Sciatic nerve (tissue), 2 donors: ENCODE measurements at places on chromosomes 1 and 21. TPM values are rescaled to one million over a fixed set of nuclear protein-coding genes. Genes with fewer than 3 reads are reported as not detected.

DNA sequence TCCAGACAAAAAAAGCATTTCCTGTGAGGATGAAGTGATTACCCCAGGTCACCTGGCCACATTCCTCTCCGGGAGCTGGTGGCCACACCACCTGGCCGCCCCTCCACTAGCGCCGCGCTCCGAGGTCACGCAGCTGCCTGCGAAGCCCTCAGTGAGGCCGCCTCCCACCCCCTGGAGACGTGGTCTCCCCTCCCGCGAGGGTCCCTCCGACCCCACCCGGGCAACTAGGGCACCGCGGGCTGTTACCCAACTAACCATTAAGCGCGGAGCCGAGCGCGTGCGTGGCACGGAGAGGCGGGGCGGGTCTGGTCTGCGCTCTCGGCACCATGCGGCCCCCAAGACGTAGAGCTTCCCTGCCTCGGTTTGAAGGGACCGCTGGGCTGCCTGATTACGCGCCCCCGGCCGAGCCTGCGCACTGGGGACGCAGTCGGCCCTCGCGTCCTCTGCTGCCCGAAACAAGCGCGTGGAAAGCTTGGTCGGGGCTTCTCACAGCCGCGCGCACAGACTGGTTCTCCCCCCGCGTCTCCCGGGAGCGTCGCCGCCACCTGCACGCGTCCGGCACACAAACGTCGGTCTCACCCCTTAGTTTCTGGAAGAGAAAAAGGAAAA is 106.5 kb downstream of the SLC16A1 start:
- DNase-seq, result no peak

GRCh38 chr1:246262281-246262680 is 244.8 kb downstream of the SMYD3 start:
- no peak for DNase-seq

- DNase-seq, result no peak
Observed at GRCh38 chr1:211013346-211014240, 120.4 kb downstream of the KCNH1 start.

DNA sequence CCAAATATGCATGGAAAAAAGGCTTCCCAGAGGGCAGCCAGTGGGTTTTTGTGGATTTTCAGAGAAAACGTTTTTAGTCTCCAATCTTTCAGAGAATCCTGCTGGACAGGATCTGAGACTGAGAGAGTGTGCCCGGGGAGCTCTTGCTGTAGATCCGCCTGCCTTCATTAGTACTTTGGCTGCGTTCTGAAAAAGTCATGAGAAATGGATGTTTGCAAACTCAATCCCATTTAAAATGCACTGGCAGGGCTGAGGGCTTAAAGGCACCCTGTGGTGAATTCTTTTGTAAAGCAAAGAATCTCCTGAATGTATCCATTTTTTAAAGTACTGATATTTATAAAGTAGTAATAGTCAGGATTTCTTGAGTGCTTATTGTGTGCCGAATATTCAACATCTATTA is 22.2 kb downstream of the FOXD2 start:
- no peak for DNase-seq

DNA sequence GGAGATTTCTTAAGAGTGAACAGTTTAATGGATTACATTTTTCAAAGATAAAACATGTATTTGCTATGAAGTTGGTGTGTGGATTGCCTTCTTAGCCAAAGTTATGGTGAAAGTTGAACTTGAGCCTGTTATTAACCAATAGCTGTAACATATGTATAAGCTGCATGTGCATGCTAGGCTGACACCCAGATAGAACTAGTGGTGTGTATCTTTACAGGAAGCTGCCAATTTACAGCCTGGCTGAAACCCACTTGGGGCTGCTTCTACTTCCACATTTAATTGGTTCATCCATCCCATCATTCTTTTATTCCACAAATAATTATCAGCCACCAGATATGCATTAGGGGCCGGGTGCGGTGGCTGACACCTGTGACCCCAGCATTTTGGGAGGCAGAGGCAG is 3.3 kb downstream of the PLA2G5 start:
- no peak for DNase-seq

GRCh38 chr1:198560161-198560560 is 19.7 kb upstream of the ATP6V1G3 start:
- DNase-seq, result no peak

DNA sequence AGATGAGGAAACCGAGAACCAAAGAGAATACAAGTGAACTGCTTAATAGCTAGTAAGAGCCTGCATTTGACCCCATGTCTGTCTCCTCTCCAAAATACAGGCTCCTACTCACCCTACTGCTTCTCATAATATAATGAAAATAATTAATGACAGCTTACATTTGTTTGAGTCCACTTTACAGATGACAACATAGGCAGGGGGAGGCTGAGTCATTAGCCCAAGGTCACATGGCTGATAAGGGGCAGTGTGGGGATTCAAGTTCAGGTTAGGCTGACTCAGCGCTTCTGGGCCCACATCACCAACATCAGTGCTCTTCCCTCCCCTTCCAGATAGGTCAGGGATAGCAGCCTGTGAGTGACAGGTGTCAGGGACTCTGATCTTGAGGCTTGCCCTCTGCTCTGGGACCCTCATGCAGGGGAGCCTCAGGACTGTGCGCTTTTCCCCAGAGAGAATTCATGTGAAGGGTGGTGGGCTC is 16.2 kb downstream of the AZIN2 start:
- DNase-seq, result no peak

GRCh38 chr1:65729259-65729658 is 63.4 kb upstream of the PDE4B start:
- no peak for DNase-seq

C1orf94 gene
- not detected for total RNA-seq

ACBD3 gene
- 49.8 TPM for total RNA-seq

KIF14 gene
- 0.22 TPM for total RNA-seq
